ENCODE measurements at places on chromosomes 6 and 20. TPM values are rescaled to one million over a fixed set of nuclear protein-coding genes. Genes with fewer than 3 reads are reported as not detected.

MARCKS gene
- not detected for total RNA-seq

DNA sequence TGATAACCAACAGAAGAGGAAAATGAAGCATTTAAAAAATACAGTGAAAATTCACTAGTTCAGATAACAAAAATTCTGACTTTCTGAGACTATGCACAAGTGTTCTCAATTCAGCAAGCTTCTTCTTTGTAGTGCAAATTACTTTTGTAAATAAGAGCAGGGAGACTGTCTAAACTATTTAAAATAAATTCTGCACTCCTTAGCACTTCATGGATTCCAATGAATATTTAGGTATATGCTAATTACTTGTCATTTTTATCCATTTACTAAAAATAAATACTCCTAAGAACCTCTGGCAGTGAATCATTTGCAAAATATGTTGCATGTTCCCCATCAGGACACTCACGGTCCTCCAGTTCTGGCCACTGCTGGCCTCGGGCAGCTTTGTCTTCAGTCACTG is 139.8 kb downstream of the F13A1 start:
- no peak for DNase-seq

DNA sequence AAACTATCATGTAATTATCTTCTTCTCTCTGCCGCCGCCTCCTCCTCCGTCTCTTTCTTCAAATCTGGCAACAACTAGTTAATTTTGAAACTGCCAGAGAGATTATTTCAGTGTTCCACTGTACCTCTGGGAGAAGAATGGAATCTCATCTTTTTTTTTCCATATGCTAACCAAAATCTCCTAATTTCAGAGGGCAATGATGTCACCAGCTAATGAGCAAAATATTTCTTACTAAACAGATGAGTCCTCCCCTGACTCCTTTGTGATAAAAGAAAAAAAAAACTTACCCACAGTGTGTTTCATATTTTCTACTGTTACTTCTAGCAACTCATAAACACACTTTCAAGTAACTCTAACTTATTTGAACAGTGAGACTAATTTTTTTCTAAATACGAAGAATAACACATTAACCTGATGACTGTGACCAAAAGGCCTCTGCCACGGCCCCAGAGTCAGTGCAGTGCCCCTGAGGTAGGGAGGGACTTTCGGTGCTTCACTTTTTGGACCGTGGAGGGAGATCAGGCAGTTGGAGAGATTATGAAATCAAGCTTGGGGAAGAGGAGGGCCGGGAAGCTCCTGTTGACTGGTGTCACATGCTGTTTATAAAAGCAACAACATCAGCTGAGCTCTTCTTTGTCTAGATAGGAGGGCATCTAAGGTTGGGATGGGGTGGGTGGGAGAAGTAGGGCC is 159.6 kb downstream of the SASH1 start:
- DNase-seq = no peak

GRCh38 chr6:7914991-7915789 is 4.6 kb upstream of the TXNDC5 start:
- DNase-seq = no peak

DNA sequence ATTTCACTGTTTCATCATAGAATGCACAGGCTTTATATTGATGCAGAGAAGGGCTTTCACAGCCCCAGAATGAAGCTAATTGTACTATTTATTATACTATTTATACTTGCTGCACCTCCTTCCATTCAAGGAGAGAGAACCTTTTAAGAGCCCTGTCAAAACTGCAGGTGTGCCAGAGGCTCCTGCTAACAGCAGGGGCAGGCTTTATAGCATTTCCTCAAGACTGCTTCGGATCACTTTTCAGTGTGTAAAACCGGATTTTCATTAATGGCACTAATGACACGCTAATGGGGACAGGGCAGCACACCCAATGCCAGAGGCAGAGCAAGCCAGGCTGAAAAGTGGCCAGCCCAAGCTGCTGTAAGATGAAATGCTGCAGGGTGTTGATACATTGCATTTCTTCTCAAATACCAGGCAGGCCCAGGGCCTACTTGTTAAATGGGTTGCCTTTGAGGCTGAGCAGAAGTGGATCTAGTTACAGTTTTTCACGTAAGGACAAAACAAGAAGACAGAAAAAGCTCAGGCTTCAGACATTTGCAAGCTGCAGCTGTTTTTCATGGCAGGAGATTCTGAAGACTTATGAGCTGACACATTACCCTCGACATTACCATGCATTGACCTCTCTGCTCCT is 487.7 kb upstream of the BTBD3 start:
- no peak for DNase-seq
